ENCODE measurements at places on chromosomes 5 and 9. TPM values are rescaled to one million over a fixed set of nuclear protein-coding genes. Genes with fewer than 3 reads are reported as not detected.

- H3K27ac ChIP-seq: no peak overlapping the region
- no peak overlapping the region for H3K4me3 ChIP-seq
- no peaks in the 10 kb centered on the region for H3K27me3 ChIP-seq
Observed at GRCh38 chr9:86452201-86452828, 98.1 kb upstream of the TUT7 start.

GRCh38 chr9:110580850-110581249, 1.3 kb upstream of the SVEP1 start:
- H3K27ac ChIP-seq: no peak overlapping the region
- no peaks in the 10 kb centered on the region for H3K27me3 ChIP-seq
- H3K4me1 ChIP-seq: no peaks in the 10 kb centered on the region
- no peak overlapping the region for H3K4me3 ChIP-seq
- no peak for DNase-seq
- no peaks in the 10 kb centered on the region for H3K36me3 ChIP-seq

DNA sequence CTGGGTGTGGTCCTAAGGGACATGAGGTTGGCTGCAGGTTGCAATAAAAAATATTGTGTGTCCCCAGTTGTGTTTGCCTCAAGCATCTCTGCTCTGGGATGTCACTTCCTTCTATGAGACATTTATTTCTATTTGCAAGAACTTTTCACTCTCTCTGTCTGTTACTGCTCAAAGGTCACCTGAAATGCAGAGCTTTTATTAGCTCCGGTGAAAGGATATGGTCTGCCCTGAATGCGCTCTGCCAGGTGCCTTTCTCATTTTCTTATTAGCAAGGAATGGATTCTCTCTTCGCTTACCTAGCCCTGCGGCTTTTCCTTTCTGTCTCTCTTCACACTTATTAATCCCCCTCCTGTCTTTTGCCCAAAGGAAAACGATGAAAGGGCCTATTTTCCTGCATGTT, 526.1 kb downstream of the TMEM38B start:
- H3K4me3 ChIP-seq: no peak overlapping the region
- H3K36me3 ChIP-seq: no peaks in the 10 kb centered on the region
- H3K4me1 ChIP-seq: no peaks in the 10 kb centered on the region
- no peak for DNase-seq
- H3K27me3 ChIP-seq: no peaks in the 10 kb centered on the region
- H3K27ac ChIP-seq: no peak overlapping the region

DNA sequence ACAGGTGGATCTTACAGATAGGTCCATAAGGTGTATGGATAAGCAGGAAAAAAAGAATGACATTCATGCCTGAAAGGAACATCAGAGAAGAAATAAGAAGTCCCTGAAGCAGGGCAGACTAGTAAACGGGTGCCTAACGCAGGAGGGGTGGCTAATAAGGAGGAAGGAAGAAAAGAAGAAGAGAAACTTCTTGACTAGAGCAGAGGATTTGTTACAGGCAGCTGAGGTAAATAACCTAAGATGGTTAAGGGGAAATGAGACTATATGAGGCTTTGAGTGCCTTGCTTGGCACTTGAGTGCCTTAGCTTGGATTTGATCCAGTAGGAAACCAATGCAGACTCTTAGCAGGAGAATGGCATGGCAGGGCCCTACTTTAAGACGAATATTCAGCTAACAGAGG, 313.5 kb upstream of the PDE4D start:
- DNase-seq: no peak
- no peaks in the 10 kb centered on the region for H3K4me1 ChIP-seq
- no peaks in the 10 kb centered on the region for H3K27me3 ChIP-seq
- no peak overlapping the region for H3K27ac ChIP-seq
- no peak overlapping the region for H3K4me3 ChIP-seq

DNA sequence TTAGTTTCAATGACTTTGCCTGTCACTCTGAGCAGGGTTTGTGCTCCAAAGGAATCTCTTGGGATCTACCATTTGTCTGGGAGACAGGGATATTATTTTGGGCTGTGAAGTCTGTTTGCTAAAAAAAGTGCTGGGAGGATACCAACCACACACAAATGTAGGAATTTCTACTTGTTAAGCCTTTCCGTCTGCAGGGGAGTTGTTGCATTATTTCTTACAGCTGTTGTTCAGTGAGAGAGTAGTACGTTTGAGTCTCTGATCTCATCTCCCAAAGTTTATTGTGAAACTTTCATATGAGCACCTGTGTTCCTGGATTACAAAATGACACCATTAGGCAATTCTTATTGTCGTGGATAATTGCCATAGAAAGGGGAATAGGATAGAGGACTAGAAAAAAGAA, 78.3 kb upstream of the SEMA6A start:
- no peaks in the 10 kb centered on the region for H3K27me3 ChIP-seq
- DNase-seq: no peak
- no peak overlapping the region for H3K4me3 ChIP-seq
- no peak overlapping the region for H3K27ac ChIP-seq
- no peaks in the 10 kb centered on the region for H3K4me1 ChIP-seq

DNA sequence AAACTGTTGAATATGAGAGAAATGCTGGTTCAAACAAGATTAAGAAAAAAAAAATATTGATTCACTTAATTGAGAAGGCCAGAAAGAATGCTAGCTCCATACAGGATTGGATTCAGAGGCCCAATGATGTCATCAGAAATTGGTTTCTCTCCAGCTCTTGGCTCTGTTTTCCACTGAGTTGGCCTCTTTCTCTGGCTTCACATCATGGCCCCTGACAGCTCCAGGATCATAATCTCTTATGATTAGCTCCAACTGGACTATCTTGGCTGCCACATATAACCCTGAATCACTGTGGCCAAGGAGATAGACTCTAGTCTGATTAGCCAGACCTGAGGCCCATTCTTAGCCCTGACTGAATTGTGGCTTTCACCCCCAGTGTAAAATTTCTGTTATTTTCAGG, 244.7 kb upstream of the GRAMD2B start:
- no peak overlapping the region for H3K4me3 ChIP-seq
- H3K27me3 ChIP-seq: no peaks in the 10 kb centered on the region
- DNase-seq: no peak
- H3K4me1 ChIP-seq: no peaks in the 10 kb centered on the region
- no peaks in the 10 kb centered on the region for H3K36me3 ChIP-seq
- no peak overlapping the region for H3K27ac ChIP-seq

- no peaks in the 10 kb centered on the region for H3K27me3 ChIP-seq
- no peak overlapping the region for H3K27ac ChIP-seq
- DNase-seq: no peak
- H3K36me3 ChIP-seq: no peaks in the 10 kb centered on the region
Observed at GRCh38 chr9:137945581-137945980, 68.0 kb downstream of the CACNA1B start.

C8G gene
- total RNA-seq: not detected

All from Peyer's patch (tissue), 4 donors.